ENCODE measurements at places on chromosomes 4 and X. TPM values are rescaled to one million over a fixed set of nuclear protein-coding genes. Genes with fewer than 3 reads are reported as not detected.

Gene GPR34
- total RNA-seq, result not detected

Gene OTC
- total RNA-seq, result not detected

Gene GLRA2
- total RNA-seq, result not detected

Gene SLC38A5
- 63.6 TPM for total RNA-seq

Gene AMTN
- not detected for total RNA-seq

Gene MAOB
- 0.17 TPM for total RNA-seq

Gene DCHS2
- total RNA-seq, result under 0.01 TPM

Gene MSANTD1
- not detected for total RNA-seq

Gene SERPINA7
- total RNA-seq, result not detected

Gene TCEAL6
- not detected for total RNA-seq

Gene EXOC1L
- not detected for total RNA-seq

Gene TEX13C
- total RNA-seq, result not detected

Gene TMEM35A
- total RNA-seq, result 5.5 TPM

Gene BGN
- 14.0 TPM for total RNA-seq

Gene TCEAL8
- 90.1 TPM for total RNA-seq

Gene ATP7A
- total RNA-seq, result 5.5 TPM

Gene SCML2
- 1.2 TPM for total RNA-seq

Gene NSG1
- total RNA-seq, result 0.84 TPM

Gene ANKRD50
- 6.7 TPM for total RNA-seq

Gene PNMA6A
- 1.8 TPM for total RNA-seq

Gene ARHGAP4
- 3.7 TPM for total RNA-seq

Gene USP26
- total RNA-seq, result not detected

Gene ZDHHC15
- 0.15 TPM for total RNA-seq

Gene PLP1
- under 0.01 TPM for total RNA-seq

Gene LIMCH1
- total RNA-seq, result 0.34 TPM

Gene CTAG1A
- total RNA-seq, result not detected

Gene FGB
- total RNA-seq, result not detected

Gene DUSP21
- total RNA-seq, result not detected

Gene GLRA3
- not detected for total RNA-seq

Gene CENPVL3
- not detected for total RNA-seq

Gene FAM47B
- total RNA-seq, result not detected

Gene TMPRSS11D
- not detected for total RNA-seq

Gene GPR173
- 4.0 TPM for total RNA-seq

Gene KDR
- total RNA-seq, result 0.74 TPM

Gene MMRN1
- not detected for total RNA-seq

Gene IL9R
- not detected for total RNA-seq

Gene TIGD2
- 7.4 TPM for total RNA-seq

Gene GSX2
- not detected for total RNA-seq

Gene ARHGAP36
- not detected for total RNA-seq

Gene MFSD8
- 6.1 TPM for total RNA-seq

Gene USP17L28
- not detected for total RNA-seq

Gene STS
- 1.5 TPM for total RNA-seq

Gene RNF128
- 0.17 TPM for total RNA-seq

Gene NXF2B
- total RNA-seq, result not detected

Gene PTTG2
- total RNA-seq, result not detected

Gene DRD5
- not detected for total RNA-seq

Gene PNMA5
- not detected for total RNA-seq

Gene CXCL3
- total RNA-seq, result 2.4 TPM

Gene SPOCK3
- 1.0 TPM for total RNA-seq

Gene PASD1
- total RNA-seq, result not detected

Gene DCAF4L1
- not detected for total RNA-seq

Gene GPR143
- total RNA-seq, result 1.7 TPM

Data from bronchus fibroblast of lung (primary cell).